ENCODE measurements at places on chromosomes 12 and 14.

DNA sequence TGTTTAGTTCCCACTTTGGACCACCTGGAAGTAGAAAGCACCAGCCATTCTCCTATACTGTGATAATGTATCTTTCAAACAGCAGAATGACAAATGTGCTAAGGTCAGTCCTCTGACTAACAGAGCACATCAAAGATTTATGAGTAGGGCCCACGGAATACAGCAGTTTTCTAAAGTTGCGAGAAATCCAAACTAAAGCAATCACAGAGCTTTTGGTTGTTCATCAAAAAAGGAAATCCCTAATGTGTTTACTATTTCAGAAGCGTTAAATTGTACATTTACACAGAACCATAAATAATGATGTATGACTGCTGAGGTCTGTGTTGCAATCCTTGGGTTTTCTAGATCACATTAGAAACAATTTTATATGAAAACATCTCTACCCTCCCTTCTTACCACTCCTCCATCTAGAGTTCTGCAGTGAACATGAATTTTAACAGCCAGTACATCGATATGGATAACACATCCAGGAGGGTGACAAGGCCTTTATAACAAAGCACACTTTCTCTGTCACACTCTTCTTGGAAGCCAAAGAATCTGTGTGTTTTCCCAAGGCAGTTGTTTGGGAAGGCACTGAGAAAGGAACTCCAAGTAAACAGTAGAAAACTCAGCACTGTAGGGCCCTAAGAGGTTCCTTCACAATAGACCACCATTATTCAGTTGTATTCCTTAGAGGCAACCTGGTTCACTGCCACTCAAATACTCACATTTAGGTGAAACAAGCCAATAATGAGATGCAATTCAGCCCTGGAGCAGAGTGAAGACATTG lies 7.3 kb downstream of the KITLG start:
- DNase-seq = no peak

GRCh38 chr14:32472512-32473463 lies 143.7 kb downstream of the AKAP6 start:
- DNase-seq = peak; percentile 88

DNA sequence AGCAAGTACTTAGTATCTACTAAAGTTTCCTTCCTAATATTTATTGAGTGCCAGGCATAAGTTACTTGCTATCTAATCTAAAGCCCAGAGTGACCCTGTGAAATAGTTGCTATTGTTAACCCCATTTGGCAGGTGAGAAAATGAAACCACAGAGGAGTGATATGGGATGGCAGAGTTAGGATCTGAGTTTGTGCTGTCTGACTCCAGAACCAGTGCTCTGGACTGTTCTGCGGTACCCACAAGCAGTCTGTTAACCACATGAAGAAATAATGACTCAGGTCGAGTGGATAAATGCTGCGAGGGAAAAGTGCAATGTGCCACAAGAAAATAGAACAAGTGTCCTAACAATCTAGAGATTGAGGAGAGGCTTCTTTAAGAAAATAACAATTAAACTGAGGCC lies 60.7 kb upstream of the GZMB start:
- no peak for DNase-seq

- DNase-seq = no peak
These were observed 6.6 kb downstream of the E2F7 start for GRCh38 chr12:77058740-77059139.

DNA sequence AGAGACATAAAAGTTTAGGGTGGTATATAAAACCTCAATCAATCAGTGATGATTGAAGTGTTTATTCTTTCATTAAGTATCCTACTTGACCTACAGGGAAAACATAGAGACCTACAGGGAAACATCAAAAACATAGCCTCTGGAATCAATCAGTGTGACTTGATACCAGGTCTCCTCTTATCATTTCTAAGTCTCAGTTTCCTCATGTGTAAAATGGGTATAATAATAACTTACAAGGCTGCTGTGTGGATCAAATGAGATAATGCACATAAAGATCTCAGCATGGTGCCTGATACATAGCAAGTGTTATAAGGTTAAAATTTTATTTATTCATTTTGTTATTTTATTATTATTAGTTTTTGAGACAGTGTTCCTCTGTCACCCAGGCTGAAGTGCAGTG lies 22.2 kb upstream of the GNPTAB start:
- DNase-seq = no peak

DNA sequence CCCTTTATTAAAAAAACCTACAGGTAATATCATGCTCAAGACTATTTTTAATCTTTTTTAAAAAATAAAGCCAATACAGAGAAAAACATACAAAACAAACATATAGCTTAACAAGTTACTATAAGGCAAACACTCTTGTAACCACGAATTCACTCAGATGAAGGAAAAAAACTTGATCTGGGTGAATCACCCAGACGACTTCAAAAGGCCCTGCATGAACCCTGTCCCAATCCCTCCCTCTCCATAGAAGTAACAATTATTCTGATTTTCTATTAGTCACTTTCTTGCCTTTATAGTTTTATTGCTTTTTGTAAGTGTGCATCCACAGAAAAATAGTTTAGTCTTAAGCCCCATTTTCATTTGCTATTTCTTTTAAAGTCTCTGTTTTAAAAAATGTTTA lies 72.6 kb downstream of the LRP6 start:
- DNase-seq = no peak

- DNase-seq = no peak
These were observed 2.4 kb upstream of the A2M start for GRCh38 chr12:9118158-9118557.

DNA sequence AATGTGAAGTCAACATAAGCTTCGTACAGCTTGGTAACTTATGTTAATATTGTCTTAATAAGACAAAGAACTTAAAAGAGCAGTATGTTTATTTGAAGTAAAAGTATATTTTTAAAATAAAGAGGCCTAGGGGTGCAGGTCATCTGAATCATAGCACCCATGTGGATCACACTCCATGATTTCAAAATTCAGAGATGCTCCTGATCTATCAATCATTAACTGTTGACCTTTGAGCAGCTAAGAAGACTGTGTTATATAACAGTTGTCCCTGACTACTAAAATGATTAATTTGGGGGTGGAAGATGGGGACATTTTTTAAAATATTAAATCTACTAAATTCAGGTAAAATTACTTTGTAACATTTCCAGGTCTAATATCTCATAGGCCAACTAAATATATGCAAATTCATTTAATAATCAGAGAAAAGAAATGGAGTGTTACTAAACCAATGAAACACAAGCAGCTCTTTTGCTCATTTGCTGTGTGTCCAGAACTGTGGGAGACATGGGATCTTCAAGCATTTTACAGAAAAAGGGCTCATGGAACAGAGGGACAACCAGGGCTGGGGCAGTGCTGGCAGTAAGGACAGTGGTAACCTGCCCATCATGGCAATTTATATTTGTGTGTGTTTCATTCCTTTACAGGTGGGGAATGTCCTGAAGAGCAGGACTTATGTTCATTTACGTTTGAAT lies 120.7 kb upstream of the PCED1B start:
- DNase-seq = no peak

GRCh38 chr12:22334410-22335100 lies at the start of gene ST8SIA1:
Gene ST8SIA1 (minus strand): TSS chr12:22334707. CDS start chr12:22334232, 475 bp downstream.
- DNase-seq = peak; percentile 46

DNA sequence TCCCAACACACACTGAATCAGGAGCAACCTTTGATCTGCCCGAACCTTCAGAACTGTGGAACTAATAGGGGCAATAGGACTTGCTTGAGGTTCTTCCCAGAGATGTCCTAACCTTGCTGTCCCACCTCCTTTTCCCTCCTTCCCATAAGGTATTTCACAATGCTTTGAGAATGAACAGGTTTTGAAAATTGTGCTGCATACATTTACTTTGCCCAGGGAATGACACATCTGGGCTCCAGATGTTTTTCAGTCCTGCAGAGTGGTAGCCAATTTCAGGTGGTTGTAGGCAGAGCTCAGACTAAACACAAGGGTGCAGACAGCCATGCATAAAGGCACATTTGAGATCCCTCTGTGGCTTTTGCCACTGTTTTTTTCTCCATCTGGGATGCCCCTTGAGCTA lies 206.7 kb upstream of the PWP1 start:
- no peak for DNase-seq

DNA sequence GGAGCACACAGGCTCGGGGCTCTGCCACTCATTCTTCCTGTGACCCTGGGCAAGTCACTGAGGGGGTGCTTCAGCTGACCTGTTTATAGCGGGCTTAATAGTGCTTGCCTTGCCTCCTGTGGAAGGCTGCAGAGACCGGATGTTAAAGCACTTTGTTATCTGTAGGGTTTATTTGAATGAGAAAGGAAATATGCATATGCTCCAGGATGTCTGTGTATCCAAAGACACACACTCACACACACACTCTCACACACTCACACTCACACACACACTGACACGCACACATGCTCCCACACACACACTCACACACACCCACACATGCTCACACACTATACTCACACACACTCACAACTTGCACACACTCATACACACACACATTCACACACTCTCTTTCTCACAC lies 56.1 kb upstream of the DDX11 start:
- no peak for DNase-seq

DNA sequence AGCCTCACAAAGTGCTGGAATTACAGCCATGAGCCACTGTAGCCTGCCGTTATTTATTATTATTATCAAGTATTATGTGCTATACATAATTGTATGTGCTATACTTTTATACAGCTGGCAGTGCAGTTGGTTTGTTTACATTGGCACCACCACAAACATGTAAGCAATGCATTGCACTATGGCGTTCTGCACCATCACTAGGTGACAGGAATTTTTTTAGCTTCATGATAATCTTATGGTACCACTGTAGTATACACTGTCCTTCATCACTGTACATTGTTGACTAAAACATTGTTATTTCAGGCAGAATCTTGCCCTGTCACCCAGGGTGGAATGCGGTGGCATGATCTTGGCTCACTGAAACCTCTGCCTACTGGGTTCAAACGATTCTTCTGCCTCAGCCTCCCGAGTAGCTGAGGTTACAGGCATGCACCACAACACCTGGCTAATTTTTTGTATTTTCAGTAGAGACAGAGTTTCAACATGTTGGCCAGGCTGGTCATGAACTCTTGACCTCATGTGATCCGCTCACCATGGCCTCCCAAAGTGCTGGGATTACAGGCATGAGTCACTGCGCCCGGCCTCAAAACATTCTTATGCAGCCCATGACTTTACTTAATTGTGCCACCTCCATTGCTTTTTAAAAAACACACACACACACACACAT lies 17.1 kb downstream of the MRPL42 start:
- DNase-seq = no peak

DNA sequence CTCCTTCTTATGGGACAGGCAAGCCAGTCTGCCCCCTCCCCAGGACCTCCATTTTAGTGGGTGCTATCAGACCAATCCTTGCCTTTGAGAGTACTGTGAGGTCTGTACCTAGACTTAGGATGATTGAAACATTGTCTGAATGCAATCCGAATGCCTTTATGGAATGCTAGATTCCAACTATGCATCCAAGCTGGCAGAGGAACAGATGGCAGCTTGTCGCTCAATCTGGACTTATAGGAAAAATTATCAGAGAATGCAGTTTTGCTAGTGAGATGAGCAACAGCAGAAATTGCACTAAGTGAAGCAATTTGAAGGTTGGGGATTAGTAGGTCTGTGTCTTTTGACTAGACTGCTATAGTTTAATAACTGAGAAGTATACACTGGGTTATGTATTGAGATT lies 109.1 kb downstream of the DYRK2 start:
- no peak for DNase-seq

- peak; percentile 31 for DNase-seq
These were observed 1.4 kb upstream of the ABCD2 start for GRCh38 chr12:39620659-39621658.

- no peak for DNase-seq
These were observed 465.1 kb downstream of the FUT8 start for GRCh38 chr14:65877624-65878023.

- DNase-seq = no peak
These were observed 18.4 kb downstream of the TMPO start for GRCh38 chr12:98533723-98534251.

- DNase-seq = no peak
These were observed 1526.6 kb upstream of the FLRT2 start for GRCh38 chr14:84003346-84003745.

- no peak for DNase-seq
These were observed 427.6 kb downstream of the ZFP36L1 start for GRCh38 chr14:68365228-68365627.

- no peak for DNase-seq
These were observed 245.1 kb upstream of the ATXN7L3B start for GRCh38 chr12:74292351-74293194.

DNA sequence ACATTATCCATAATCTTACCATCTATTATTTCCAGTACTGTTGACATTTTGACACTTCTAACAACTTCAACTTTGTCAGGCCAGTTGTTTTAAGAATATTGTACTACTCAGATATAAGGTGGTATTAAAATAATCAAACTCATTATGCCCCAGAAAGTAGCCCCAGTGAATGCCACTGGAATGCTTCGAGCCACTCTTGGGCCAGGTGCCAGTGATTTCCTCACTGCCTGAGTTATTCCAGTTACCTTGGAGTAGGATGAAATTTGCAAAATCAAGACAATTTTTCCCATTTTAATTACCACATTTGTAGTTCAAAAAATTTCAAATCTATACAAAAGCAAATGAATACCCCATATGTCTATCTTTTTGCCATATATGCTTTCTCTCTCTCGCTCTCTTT lies 9.2 kb downstream of the CIPC start:
- DNase-seq = no peak

- no peak for DNase-seq
These were observed 8.4 kb downstream of the TRMT61A start for GRCh38 chr14:103537175-103537990.

- DNase-seq = no peak
These were observed 50.6 kb downstream of the WDHD1 start for GRCh38 chr14:54976316-54976715.

DNA sequence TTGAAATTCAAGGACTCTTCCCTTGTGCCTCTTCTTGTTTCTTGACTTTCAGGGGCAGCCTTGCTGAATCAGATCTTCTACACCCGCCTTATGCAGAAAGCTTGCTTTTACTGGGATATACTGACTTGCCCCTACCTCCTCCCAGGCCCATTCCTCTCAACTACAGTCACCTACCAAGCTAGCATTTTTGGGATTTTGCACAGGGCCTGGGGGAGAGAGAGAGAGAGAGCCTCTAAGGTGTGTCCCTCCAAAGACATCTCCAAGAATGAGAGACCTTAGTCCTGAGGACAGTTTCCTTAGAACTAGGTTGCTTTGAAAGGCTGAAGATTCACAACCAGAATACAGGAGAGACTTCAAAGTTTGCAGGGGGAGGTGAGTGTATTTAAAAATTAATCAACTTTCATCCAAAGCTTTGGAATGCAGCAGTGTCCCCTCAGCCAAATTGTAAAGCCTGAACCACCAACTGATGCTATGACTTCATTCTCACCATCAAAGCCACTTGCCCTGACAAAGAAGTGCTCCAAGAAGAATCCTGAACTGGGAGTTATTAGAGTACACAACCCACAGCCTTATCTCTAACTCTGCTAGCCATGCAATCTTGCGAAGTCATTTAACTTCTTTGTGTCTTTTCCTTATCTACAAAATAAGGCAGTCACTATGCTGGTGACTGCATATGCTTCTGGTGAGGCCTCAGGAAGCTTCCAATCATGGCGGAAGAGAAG lies 96.1 kb upstream of the EGLN3 start:
- no peak for DNase-seq
